ENCODE measurements at places on chromosomes 1 and 21.

DNA sequence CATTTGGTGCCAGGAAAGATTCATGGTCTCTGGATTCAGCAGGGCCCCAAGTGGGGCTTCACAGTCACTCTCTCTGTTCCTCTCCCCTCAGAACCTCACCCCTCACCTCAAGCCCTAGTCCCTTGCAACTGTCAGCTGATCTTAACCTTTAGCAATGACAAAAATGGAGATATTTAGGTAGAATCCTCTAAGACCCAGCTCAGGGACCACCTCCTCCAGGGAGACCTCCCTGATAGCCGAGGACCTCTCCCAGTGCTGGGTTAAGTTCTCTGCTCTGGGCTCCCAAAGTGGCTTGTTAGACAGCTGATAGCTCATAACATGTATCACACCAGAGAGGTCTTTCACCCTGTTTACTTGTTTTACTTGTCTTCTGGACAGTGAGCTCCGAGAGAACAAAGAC, 257.6 kb upstream of the KIAA0040 start:
- DNase-seq = no peak

- peak; percentile 90 for DNase-seq
These were observed 253.5 kb downstream of the AKT3 start for GRCh38 chr1:243596431-243597062.

DNA sequence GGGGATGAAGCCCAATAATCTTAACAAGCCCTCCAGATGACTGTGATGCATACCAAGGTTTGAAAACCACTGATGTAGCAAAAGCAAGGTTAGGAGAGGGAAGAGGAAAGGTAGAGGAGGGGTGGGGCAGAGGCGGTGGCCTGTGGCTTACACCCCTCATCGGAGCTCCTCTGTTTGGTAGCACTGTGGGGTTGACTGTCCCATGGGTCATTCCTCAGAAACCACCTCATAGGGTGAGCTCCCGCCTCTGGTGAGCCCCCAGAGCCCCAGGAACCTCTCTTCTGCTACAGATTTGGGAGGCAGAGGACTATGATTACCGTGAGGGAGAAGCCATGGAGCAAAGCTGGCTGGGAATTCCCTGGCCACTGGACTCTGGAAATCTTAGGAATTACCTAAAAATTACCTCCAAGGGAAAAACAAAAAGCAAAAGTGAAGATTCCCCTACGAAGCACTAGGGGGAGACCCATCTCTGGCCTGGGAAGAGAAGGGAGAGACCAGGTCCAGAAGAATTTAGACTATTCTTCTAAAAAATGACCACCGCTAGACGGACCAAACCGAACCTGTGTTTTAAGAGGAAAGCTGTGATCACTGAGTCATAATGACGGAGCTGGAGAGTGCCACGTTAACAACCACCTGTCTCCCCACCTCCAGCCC, 1.5 kb upstream of the RASSF5 start:
- peak; percentile 23 for DNase-seq

- DNase-seq = peak; percentile 90
These were observed 2.0 kb downstream of the COL24A1 start for GRCh38 chr1:86154571-86155050.

- DNase-seq = no peak
These were observed 12.2 kb upstream of the CLSTN1 start for GRCh38 chr1:9835758-9836631.

- peak; percentile 6 for DNase-seq
These were observed 283.9 kb downstream of the DPYD start for GRCh38 chr1:97636941-97637340.

DNA sequence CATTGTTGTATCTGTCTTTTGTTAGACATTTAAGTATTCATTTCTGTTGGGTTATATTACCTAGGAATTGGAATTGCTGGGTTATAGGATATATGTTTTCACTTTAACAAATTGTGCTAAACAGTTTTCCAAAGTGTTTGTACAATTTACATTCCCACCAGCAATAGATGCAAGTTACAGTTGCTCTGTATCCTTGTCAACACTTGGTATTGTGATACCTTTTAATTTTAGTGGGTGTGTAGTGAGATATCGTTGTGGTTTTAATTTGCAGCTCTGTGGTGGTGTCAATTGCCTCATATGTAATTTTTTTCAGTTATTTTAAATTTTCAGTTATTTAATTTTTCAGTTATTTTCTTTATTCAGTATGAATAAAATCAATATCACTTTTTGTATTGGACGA, 7.4 kb upstream of the DPH5 start:
- DNase-seq = no peak

DNA sequence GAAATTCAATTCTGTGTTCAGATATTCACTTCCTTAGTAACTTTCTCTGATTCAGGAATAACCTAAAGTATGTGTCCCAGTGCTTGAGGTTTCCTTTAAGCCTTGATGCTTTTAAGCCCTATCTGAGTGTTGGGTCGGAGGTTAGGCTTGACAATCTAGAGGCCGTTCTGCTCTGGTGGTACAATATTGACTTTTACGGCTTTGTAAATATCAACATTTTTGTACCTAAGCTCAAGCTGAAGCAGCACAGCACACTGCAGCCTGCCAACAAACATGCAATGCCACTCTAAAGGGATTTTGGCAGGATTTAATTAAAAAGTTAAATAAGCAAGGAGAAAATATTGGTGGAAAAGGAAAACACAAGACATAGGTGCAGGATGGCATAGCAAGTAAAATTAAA, 279.2 kb downstream of the NEGR1 start:
- DNase-seq = no peak

DNA sequence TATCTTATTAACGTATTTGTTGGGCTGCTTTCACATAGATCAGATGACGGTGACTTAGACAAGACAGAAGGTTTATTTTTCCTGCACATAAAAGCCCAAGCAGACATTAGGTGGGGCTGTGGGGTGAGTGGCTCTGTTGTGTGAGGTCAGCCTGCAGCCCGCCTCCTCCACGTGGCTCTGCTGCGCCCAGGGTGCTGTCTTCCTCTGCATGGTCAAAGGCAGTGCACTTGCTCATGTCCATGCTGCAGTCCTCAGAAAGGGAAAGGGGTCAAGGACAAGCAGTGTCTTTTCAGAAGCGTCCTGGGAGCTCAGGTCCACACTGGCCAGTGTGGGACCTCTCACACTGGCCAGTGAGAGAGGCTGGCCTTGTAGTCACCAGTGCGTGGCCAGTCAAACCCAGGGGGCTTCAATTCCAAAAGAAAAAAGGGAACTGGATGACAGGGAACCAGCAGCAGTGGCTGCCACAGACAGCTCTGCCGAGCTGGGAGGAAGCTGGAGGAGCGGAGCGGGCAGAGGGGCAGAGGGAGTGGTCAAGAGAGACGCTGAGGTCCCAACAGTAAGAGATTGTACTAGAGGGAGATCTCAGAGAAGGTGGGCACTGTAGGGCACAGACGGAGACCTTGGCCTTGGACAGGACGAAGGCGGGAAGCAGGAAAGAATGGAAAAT, 35.9 kb upstream of the SLC45A1 start:
- no peak for DNase-seq

DNA sequence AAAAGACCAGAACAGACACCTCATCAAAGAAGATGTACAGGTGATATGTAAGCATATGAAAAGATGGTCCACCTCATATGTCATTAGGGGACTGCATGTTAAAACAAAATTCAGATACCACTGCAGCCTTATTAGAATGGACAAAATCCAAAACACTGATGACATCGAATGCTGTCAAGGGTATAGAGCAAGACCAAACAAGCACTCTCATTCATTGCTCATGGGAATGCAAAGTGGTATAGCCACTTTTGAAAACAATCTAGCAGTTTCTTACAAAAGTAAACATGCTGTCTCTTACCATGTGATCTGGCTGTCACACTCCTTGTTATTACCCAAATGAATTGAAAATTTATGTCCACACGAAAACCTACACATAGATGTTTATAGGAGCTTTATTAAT, 426.6 kb upstream of the ESRRG start:
- no peak for DNase-seq

DNA sequence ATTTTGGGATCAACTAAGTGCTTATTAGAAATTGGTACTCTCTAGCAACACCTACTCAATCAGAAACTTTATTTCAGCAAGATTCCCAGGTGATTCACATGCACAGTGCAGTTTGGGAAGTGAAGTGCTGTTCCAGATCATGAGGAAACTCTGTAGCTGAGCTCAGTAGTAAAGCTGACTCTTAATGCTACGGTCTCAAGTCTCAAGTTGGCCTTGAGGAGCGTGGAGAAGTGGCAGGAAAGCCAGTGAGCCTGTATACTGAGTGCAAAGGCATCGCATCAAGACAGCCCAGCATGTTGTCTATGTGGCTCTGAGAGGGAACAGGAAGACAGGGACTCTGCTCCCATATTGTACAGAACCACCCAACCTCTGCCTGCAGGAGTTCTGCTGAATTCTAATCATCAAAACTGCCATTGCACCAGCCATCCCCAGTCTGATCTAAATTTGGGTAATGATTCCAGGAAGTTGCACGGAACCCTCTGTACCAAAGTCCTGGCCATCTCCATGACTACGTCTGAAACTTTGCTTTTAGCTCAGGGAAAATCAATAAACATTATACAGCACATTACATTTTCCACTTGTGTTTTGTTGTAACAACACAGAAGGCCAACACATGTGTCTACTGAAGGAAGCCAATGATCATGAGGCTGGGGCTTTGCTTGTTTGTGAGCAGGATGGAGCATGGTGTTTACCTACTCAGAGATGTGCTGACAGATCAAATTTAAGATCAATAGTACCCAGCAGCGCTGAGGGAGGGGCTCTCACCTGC, 105.1 kb upstream of the TLR5 start:
- no peak for DNase-seq

DNA sequence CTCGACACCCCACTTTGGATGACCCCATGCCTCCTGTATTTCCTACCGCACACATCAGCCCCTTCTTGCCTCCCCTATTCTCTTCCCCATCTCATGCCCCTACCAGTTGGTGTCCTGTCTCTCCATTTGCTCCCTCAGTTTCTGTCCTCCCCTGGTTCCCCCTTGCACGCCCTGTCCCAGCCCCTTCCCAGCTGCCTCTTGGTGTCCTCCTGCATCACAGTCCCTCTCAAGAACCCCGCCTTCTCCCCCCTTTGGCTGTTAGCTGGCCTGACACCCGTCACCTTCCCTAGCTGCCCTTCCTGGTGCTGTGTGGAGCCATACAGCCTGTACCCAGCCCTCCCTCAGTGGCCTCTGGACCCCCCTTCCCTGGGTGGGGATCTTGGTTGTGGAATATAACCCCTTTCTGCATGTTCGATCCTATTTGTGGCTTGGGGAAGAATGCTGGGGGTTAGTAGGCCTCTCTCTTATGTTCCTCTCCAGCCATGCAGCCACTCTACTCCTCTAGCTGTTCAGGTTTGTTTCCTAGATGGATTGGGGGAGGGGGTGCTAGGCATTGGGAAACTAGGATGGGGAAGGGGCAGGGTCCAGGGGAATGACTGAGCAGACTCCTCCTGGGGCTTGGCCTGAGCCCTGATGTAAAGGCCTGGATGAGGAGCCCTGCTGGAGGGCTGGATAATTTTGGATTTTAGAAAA, 41.4 kb upstream of the NFASC start:
- no peak for DNase-seq

DNA sequence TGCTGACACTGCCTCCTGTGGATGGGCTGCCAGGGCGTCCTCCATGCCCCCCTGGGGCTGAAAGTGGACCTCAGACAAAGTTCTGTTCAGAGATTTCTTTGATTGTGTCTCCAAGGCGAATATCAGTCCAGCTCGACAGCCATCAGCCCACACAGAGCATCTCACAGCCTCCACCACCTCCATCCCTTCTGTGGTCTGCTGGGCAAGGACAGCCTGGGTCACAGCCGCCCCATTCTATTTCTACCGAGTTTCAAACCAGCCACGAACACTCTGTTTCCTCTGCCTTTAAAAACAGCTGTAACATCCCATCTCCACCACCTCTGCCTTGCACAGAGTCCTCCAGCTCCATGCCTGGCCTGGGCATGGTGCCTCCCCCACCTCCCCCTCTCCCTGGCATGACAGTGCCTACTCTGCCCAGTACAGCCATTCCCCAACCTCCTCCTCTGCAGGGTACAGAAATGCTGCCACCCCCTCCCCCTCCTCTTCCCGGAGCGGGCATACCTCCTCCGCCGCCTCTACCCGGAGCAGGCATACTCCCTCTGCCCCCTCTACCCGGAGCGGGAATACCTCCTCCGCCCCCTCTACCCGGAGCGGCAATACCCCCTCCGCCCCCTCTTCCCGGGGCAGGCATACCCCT, 115.5 kb downstream of the FMN2 start:
- DNase-seq = no peak

DNA sequence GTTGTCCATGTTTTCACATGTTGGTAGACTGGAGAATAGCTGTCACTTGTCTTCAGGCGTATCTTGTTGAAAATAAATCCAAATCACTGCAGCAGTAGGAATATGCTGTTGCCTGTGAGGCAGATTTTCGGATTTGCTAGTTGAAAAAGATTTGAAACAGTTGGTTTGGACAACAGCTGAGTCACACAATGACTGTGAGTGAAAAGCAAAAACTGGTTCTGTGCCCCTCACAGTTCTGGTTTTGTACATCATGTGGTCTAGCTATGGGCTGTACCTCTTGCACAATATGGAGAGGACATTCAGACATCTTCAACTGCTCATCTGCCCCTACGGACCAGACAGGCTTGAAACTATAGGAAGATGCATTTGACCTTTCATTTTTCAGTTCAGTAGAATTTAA, 1.8 kb downstream of the ARF1 start:
- DNase-seq = peak; percentile 60

- no peak for DNase-seq
These were observed 69.1 kb upstream of the TINAGL1 start for GRCh38 chr1:31507221-31507620.

DNA sequence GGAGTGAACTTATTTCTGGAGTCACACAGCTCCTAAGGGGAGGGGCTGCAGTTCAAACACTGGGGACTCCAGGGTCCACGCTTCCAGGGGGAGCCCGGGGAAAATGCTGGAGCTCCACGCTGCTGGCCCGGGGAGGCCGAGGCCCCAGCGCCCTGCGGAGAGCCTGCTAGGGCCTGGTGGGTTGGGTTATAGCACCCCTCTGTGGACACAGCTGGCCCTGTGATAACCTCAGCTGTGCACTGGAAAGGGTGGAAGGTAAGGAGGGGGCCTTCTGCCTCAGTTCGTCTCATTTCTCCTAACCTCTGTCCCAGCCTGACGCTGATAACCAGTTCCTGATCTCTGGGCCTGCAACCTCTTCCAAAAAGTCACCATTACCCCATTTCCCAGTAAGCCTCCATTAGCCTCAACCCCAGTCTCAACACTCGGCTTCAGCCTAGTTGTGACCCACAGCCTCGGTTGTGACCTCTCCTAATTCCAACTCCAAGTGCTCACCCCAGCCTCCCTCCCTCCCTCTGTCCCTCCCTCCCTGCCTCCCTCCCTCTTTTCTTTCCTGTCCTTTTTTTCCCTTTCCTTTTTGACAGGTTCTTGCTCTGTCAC, 7.1 kb downstream of the NBL1 start:
- peak; percentile 58 for DNase-seq

DNA sequence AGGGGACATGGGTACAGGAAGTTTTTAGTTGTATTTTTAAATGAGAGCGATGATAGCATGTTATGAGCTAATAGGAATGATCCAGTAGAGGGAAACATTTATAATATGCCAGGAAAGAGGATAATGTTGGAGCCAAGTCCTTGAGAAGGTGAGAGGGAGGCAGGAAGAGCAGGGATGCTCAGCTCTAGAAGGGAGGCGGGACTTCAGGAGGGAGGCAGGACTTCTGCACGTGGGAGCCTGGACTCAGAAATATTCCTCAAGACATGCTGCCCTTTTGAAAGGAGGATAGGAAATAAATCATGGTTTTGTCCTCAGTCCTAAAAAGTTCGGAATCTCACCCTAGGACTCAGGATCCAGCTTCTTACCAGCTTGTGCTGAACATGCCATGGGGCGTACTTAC, 5.9 kb downstream of the ADARB1 start:
- DNase-seq = no peak

Measured in fibroblast of skin of scalp (primary cell).